Stimulated activated CD8-positive, alpha-beta memory T cell treated with anti-CD3 and anti-CD28 coated beads, Interleukin-7, amount 100 ng/mL, for 24 hours (primary cell): ENCODE measurements at places on chromosomes 16 and 17.

- DNase-seq: no peak
These were observed 33.5 kb downstream of the GNA13 start for GRCh38 chr17:65022751-65023700.

GRCh38 chr16:11446566-11447119 is 101.4 kb downstream of the RMI2 start:
- DNase-seq: no peak

DNA sequence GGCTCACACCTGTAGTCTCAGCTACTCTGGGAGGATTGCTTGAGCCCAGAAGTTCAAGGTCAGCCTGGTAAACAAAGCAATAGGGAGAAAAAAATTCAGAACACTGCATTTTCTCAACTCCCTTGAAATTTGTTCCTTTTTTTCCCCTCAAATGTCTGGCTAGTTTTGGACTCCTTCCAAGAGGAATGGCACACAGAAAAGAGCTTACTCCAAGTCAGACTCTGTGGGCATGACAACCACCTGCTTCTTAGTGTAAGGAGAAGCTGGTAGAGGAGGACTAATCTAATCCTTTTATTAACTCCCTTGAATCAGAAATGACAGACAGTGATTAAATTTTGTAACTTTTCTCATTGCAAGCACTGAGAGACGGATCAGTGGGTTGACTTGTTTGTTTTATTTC is 27.9 kb upstream of the HYDIN start:
- no peak for DNase-seq

DNA sequence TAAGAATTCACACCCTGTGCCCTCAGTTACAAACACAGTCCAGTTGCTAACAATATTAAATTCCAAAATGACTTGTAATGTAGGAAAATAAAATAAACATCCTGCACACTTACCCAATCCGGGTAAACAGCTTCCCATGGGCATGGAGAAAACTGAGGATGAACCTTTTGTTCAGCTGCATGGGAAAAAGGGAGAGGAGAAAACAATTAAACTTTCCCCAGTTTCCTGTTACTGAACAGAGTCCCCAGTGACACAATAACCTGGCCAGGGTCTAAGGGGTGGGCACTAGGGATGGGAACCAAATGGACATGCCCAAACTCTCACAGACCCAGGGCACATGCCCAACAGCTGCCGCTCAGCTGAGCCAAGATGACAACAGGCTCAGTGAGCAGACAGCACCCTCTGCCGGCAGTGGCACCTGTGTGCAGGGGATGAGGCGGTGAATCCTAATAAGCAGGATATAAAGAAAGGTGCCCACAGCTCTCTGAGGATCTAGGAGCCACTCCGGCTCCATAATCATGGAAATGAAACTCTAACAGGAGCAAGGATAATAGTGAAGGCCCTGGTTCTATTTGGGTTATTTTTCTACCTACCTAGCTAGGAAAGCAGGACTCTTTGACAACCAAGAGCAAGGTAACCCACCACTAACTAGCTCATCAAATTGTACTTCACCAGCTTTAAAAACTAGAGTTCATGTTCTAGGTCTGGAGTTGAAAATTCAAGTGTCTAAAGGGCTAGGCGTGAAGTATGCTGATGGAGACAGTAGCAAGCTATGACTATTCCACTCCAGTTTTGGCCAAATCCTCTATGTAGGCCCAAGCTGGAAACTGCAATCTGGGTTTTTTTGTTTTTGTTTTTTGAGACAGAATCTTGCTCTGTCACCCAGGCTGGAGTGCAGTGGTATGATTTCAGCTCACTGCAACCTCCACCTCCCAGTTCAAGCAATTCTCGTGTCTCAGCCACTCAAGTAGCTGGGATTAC is 58.8 kb downstream of the SMG6 start:
- DNase-seq: peak; percentile 64

DNA sequence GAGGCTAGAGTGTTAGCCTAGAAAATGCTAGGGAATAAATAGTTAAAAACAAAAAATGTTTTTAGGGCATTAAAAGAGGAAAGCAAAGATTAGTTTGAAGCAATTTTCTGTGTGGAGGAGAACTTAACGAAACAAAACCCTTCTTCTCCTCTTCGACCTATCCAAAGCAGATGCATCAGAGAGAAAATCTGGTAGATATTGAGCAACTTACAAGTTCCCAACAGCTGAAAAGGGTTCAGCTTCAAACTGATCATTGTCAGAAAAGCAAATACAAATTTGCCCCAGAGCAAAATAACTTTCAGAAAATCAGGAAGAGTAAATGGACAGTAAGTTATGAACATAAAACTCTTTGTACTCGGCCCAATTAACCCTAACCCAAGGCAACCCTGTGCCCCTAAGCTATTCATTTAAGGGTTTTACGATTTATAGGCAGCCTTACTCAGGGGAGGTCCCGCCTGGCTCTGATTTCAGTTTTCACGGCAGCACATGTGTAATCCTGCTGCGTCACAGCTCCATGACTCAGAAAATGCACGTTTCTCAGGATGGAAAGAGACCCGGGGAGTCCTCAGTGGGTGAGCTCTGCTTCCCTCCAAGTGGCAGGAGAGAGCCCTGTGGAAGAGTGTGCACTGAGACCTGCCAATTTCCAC is 405.7 kb upstream of the SALL1 start:
- no peak for DNase-seq

DNA sequence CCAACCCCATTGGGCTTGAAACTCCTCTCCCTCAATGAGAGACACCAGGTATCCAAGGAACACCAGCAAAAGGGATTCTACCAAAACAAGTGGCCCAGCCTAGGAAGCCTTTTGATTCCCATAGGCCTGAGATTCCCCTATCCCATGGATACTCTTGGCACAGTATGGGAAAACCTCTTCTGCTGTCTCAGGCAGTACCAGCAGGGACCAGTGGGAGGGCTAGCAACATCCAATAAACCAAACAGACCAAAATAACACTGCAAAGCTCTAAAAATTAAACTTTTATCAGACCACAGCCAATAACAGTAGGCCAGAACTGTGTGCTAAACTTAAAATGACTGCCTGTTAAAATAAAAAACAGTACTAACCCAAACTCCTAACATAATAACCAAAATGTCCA is 153.9 kb upstream of the CES5A start:
- no peak for DNase-seq

DNA sequence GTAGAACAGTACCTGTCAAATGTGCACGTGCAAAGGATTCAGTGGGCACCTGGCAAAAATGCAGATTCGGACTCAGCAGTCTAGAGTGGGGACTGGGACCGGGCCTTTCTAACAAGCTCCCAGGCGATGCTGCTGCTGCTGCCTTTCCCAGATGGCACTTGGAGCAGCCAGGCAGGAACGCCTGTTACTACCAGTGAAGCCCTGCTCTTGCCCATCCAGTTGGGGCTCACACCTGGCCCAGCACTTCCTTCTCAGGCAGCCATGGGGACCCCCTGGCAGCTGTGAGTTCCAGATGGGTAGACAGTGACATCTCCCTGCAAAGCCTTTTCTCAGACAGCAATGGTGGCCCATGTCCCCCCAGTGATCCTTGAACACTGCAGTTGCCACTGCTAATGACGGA is 30.4 kb downstream of the KDM8 start:
- no peak for DNase-seq
